ENCODE measurements at places on chromosomes 12 and 14.

DNA sequence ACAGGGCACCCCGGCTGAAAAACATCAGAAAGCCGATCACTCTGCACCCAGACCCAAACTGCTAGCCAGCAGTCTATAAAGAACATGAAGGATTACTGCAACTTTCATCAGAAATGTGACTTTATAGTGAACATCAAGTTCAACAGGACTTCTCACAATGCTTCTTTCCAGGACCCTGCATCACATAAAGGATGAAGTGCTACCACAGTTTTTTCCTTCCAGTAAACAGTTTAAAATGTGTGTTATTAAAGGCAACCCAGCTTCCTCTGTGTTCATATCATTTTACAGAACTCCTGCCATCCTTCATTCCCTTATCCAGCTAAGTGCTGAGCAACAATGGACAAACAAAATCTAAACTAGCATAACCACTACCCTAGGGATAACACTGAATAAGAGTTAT is 280.3 kb upstream of the DIO2 start:
- no peak for DNase-seq

DNA sequence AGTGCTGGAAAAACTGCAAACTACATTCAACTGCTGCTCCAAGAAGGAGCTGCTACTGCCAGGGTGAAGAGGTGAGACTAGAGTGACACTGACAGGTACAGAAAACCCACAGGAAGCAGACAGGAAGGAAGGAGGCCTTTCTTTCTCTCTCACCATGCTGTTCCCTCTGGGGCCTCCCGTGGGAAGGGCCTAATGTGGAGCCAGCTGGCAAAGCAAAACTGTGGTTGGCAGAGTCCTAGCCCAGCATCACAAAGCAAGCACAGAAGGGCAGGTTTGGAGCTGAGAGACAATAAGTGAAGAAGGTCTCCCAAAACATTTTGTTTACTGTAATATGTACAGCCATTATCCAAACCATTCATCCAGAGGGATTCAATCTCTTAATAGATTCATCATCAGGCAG is 122.5 kb upstream of the MAX start:
- peak; percentile 51 for DNase-seq

DNA sequence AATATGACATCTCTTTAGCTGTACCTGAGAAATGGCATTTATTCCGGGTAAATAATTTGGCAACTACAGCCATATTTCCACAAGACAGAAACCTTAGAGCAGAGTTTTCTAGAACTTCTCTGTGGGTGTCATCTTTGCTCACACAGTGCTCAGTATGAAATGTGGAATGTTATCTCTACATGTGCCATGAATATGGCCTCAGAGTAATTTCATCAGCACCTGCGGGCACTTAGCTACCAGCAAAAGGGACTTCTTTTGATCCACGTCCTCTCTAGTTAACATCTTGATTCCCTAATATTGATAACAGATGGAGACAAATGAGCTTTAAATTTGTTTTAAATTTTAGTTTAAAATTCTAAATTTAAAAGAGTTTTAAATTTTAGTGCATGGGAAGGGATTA is 2.9 kb upstream of the ATG14 start:
- no peak for DNase-seq

DNA sequence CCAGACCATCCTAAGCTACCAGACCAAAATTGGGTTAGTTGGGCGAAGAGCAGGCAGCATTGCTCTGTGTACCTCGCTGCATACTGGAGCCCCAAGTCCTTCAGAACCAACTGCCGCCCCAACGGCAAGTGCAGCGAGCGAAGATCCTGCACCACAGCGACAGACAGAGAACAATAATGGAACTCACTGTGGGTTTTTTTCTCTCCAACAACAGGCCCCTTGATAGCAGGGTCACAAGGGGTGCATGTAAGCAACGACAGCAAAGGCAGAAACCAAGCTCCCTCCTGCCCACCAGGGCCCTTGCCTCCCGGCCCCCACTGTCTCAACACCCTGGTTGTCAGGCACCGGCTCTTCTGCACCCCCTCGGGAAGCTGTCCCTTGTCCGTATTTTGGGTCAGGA is 39.0 kb downstream of the RNF34 start:
- DNase-seq, result no peak

- DNase-seq, result no peak
Observed at GRCh38 chr12:29771786-29772185, 12.0 kb downstream of the TMTC1 start.

DNA sequence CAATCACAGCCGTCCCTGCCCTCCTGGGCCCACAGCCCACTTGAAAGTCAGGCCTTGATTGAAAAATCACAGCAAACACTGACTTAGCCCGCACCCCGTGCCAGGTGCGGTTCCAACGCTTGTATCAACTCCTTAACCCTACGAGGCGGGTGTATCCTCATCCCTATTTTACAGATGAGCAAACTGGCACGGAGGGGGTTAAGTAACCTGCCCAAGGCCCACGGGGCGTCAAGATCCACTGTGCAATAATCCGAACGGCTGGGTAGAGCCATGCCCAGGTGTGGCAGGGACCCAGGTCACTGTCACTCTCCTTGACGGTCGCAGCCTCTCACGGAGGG is 583 bp downstream of the DNAH10 start:
- DNase-seq, result no peak

- peak; percentile 19 for DNase-seq
Observed at GRCh38 chr12:102735104-102735503, 181.9 kb downstream of the PAH start.

All from activated CD4-positive, alpha-beta T cell treated with anti-CD3 and anti-CD28 coated beads, Interleukin-2, Interleukin-6, amounts not matched to agents 100 ng/mL and 50 ng/mL, durations not matched to agents 16 hours and 8 hours (primary cell).